ENCODE measurements at places on chromosomes 11 and 22.

DNA sequence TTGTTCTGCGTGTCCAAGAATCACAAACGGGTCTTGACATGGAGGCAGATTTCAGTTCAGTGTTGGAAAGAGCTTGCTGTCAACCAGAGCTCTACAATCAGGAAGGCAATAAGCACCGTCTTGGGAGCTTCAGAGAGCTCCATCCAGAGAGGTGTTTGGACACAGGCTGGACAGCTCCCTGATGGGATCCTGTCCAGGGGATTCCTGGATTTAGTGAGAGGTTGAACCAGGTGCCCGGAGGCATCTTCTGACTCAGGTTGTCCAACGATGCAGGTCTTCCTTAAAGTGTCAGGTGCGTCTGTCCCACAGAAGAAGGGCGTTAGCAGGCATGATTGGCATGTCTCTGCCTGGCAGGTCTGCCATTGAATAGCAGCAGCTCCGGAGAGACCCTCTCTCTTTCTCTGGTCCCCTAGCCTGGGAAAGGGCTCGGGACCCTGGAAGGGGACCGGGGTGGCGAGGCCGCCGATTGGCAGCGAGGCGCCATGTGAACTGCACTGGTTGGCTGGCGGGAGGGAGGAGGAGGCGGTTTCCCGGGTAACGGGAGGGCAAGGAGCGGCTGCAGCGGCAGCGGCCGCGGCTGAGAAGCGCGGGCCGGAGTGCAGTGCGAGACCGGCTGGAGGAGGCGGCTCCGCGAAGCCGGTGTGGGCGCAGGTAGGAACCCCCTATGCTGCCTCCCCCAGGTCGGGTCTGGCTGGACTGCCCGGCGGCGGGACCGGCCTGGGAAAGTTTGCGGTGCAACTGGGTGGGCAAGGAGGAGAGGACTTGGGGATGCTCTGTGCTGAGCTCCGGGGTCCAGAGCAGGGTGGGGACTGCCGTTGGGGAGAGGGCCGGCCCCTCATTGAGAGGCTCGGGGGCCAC is 104.1 kb upstream of the E2F8 start:
- DNase-seq: peak; percentile 68

DNA sequence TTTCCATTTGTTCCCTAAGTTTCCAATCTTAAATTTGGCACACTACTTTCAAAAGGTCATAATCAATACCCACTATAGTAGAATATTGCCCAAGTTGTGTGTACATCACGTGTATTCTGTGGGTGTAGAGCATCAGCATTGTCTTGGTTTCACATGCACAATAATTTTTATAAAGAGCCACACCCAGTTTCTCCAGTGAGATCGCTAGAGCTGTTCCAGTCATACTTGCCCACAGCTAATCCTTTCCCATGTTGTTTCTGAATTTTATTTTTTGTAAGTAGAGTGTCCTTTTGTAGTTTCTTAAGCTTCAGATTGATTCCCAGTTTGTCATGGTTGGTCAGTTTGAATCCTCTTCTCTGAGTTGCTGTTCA is 13.7 kb downstream of the FAM118B start:
- no peak for DNase-seq

DNA sequence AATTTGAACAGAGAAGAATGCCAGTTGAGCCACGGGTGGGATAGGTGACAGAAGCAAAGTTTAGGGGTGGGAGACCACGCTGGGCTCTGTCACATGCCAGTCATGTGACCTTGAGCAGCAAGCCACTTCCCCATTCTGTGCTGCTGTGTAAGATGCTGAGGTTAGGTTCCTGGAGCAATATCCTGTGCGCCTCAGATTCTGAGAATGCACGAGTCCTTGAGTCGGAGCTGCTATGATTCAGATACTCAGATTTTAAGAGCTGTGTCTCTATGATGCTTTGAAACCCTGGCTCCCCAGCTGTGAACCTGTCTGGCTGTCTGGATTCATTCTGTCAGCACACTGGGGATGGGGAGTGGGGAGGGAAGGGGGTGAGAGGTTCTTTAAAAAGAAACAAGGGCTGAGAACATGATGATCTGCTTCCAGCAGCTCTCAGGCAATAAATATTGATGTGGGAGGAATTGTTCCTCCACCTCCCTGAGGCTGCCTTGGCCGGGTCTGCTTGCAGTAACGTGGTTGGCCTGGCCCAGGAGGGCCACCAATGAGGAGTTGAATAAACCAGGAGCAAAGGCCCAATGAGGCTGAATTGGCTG is 24.0 kb downstream of the SLCO2B1 start:
- DNase-seq: no peak

DNA sequence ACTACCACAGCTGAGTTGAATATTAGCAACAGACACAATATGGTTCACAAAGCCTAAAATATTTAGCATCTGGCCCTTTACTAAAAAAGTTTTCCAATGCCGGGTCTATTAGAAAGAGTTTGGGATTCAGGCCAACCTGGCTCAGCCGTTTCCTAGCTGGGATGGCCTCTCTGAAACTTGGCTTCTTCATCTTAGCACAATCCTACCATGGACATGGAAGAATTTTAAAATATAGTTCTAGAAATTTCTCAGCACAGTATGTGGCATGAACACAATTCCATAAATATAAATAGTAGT is 103.8 kb downstream of the RRAS2 start:
- DNase-seq: no peak

- DNase-seq: no peak
Observed at GRCh38 chr22:49676783-49677494, 150.7 kb downstream of the BRD1 start.

GRCh38 chr11:63829823-63830489 is 9.0 kb upstream of the MARK2 start:
- DNase-seq: no peak

DNA sequence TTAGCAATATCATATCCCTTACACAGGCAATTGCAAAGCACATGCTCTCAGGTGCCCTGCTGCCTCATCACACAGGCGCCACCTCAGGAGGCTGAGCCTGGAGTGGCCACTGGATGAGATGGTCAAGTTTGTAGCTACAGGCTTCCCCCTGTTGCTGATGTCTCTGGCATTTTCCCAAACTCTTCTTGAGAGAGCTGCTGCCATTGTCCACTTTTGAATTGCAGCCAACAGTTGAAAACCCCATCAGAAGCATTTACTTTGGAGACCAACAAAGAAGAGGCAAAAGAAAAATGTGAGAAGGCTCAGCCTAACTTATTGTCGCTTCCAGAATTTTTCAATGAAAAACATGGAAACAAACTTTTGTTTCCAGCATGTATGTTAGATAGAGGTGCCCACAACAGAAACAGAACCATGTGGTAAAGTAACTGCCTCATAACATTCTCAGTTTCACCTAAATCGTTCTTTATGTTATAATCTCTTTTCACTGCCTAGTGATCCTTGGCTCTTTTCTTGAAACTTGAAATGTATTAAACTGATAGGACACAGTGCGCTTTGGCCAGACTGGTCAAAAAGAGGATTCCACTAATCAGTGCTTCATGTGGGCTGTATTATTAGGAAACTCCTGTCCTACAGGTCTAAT is 47.6 kb upstream of the OR8B8 start:
- DNase-seq: no peak

DNA sequence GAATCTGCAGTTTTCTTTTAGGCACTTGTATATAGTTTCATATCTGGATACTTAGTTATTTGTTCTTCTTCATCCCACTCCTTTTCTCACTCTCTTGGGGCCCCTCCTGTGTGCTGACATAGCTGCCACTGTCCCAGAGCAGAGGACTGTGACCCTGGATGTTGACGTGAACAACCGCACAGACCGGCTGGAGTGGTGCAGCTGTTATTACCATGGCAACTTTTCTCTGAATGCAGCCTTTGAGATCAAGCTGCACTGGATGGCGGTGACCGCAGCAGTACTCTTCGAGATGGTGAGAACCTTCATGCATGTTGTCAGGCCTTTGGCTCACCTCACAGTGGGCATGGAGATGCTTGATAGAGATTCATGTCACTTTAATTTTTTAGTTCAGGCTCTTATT is 50.9 kb upstream of the YWHAH start:
- no peak for DNase-seq

DNA sequence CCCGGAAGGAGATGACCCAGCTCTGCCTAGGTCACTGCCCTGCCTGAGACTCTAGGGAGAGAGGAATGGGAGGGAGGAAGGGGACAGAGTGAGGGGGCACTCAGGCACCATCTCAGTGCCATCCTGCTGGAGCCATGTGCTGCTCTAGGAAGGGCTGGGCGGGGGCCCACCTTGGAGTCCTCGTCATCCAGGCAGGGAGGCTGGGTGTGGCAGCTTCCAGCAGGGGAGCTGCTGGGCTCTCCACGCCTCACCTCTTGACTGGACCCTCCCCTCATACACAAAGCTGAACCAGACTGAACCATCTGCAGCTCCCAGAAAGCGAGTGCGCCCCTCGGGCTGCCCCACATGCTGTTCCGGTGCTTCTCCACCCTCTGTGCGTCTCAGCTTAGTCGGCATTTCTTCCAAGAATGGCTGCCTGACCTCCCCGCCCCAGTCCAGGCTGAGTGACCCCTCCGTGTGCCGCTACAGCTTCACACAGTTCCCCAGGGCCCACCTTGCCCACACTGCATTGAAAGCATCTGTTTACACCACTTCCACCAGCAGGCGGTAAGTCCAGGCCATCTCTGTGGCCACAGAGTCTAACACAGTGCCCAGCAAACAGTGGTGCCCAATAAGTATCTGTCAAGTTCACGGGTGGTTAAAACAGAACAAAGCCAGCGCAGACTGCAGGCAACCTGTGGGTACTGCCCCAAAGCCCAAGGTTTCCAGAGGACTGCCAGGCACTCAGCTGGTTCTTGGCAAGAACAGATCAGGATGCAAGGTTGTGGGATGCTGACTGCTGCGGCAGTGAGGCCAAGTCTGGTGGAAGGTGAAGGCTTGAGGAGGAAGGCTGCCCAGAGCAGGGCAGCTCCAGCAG is 9.4 kb upstream of the TRIM29 start:
- no peak for DNase-seq

GRCh38 chr11:110907629-110908028 is 195.4 kb upstream of the ARHGAP20 start:
- no peak for DNase-seq

- no peak for DNase-seq
Observed at GRCh38 chr11:118342503-118343161, at the start of gene CD3D. Gene CD3D (minus strand): TSS chr11:118342705. CDS start chr11:118342607, 98 bp downstream.

GRCh38 chr22:27573280-27574001 is 228.1 kb downstream of the MN1 start:
- no peak for DNase-seq

DNA sequence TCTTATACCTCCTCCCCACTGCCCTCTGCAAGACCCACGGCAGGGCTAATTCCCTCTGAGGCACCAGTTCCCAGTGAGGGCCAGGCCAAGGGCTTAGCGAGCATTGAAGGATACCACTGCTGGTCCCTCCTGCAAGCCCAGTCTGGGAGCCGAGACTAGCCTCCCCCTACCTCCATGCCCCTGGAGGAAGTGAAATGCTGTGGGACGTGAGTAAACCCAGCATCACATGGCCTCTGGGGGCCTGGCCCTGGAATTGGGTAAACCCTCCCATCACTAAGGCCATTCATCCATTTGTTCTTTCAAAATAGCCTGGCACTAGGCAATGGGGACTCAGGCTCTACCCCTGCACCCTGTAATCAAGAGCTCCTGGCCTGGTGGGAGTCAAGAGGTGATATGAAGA is 24.7 kb downstream of the ARAP1 start:
- DNase-seq: no peak

DNA sequence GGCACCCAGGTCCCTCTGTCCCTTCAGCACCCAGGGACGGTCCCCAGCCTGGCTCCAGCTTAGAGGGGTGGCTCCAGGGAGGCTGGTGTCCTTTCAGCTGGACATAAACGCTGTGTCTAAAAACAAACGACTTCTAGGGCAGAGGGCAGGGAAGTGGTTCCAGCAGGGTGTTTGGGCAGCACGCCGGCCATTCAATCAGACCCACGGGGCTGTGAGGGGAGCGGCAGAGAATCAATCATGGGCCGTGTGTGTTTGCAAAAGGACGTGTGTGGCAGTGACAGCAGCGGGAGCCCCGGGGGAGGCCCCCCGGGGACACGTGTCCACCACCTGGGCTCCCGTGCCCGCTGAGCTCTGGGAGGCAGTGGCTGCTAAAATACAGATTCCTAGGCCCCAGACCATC is 127.7 kb downstream of the MN1 start:
- no peak for DNase-seq

DNA sequence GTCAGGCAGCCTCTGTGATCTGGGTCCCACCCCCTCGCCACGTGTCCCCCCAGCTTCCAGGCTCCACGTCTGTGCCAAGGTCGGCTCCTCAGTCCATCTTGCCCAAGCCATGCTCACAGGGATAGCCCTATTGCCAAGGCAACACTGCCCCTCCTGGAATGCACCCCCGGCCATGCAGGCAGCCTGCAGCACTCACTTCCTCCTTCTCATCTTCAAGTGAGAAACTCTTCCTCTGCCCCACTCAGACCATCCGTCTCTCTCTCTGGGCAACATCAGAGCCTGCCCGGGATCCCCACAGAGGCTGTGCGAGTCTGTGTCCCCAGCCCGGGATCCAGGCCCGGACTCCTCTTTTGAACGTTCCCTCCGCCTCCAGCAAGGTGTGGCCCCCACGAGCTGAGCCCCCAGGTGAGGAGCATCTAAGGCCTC is 852.3 kb downstream of the BRD1 start:
- no peak for DNase-seq

- DNase-seq: no peak
Observed at GRCh38 chr22:25452116-25452700, 112.3 kb upstream of the GRK3 start.

DNA sequence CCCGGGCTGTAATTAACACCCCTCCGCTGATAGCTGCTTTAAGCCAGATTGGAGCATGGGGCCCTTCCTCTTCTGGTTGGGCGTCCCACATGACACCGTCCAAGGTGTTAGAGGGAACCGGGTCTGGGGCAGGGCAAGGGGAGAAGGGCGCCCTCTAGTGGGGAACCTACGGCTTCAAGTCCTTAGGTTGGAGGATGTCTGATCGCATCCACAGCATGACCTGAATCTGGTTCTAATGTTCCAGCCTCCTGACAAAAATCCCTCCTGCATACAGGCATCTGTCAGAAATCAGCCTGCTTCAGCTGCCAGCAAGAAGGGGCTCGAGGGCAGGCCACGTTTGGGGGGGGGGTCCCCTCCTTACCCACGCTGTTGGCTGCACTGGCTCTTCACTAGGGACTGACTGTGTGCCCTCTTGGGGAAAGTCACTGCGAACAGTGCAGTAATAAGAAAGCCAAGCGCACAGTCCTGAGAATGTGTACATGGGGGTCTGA is 94.2 kb upstream of the TBCEL start:
- no peak for DNase-seq

GRCh38 chr11:102287964-102288724 is 29.1 kb upstream of the BIRC3 start:
- no peak for DNase-seq

- DNase-seq: no peak
Observed at GRCh38 chr11:117382746-117383145, 55.1 kb downstream of the CEP164 start.

GRCh38 chr11:65554057-65554818 is 3.9 kb downstream of the LTBP3 start:
- no peak for DNase-seq

GRCh38 chr11:492427-493226 is 14.4 kb downstream of the RNH1 start:
- peak; percentile 60 for DNase-seq

DNA sequence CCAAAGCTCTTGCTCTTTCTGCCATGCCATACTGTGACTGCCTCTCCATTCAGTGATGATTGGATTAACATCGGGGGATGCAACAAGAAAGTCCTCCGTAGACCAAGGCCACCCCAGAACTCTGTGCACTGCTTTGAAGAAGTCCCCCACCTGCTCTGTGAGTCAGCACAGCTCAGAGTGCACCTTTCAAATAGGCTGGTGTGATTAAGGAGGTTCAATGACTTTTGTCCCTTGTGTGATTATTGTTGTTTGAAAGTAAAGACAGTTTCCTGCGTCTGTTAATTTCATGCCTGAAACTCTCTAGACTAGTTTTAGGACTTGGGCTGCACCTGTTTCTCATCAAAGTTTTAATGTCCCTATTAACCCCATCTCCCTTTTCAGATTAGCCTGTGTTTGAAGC is 33.0 kb upstream of the DBX1 start:
- DNase-seq: no peak

All from upper lobe of right lung (tissue), 1 donor.